ENCODE measurements at places on chromosomes 1 and 21.
A peak's percentile ranks its signal among the peaks of the same experiment; 100 is the strongest.

- DNase-seq = no peak
These were observed 403 bp upstream of the C1orf122 start for GRCh38 chr1:37807220-37807554.

DNA sequence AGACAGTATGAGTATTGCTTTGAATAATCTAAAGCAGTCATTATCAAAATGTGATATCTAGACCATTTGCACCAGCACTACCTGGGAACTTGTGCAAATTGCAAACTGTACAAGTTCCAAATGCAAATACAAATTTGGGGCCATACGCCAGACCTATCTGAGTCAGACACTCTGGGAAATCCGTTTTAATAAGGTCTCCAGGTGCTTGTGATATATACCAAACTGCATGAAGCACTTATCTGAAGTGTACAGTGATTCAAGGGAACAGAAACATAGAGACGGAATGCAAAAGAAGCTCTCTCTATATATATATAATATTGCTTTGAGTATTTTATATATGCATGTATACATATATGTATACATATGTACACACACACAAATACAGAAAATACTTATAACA lies 36.2 kb upstream of the ASPM start:
- DNase-seq = no peak

- peak; percentile 6 for DNase-seq
These were observed 103.7 kb downstream of the NCAM2 start for GRCh38 chr21:21101911-21102310.

- DNase-seq = no peak
These were observed 9.0 kb downstream of the NSL1 start for GRCh38 chr1:212782422-212783154.

- no peak for DNase-seq
These were observed 25.5 kb upstream of the IL10 start for GRCh38 chr1:206797534-206798383.
